H1 (cell line): ENCODE measurements at places on chromosomes 3 and 15.

- DNase-seq: no peak
Observed at GRCh38 chr3:137205394-137206045, 247.7 kb downstream of the IL20RB start.

- DNase-seq: no peak
Observed at GRCh38 chr3:42526616-42527367, 24.3 kb downstream of the VIPR1 start.

GRCh38 chr3:117818592-117818991, 1109.0 kb downstream of the TUSC7 start:
- DNase-seq: no peak

GRCh38 chr3:141127344-141128125, 76.4 kb downstream of the SPSB4 start:
- no peak for DNase-seq

- DNase-seq: no peak
Observed at GRCh38 chr3:53544357-53544756, 49.9 kb downstream of the CACNA1D start.

- DNase-seq: no peak
Observed at GRCh38 chr15:84908564-84908963, 24.1 kb downstream of the SLC28A1 start.

DNA sequence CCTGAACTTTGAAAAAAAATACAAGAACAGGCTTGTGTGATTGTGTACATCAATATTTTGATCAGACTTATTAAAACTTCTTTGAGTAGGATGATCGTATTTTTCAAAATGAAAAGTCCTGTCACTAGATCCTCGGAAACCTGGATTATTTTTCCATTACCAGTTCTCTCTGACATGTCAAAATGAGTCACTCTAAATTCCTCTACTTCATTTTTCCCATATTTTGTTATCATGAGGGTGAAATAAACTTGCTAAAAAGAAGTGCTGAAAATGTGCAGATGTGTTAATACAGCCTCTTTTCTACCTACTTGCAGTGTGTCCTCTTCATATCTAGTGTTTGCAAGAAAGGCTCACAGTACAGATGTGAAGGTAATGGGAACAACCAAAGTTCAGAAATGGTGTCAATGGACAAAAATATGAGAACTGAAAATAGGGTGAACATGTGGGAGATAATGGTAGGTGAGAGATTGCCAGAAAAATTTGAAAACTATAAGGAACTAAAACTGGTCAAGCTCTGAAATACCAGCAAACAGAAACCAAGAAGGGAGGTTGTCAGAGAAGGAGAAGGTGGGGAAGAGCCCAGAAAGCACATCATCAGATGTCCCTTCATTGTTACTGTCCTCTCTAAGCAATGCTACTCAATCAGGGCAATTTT, 108.2 kb downstream of the EOMES start:
- no peak for DNase-seq

DNA sequence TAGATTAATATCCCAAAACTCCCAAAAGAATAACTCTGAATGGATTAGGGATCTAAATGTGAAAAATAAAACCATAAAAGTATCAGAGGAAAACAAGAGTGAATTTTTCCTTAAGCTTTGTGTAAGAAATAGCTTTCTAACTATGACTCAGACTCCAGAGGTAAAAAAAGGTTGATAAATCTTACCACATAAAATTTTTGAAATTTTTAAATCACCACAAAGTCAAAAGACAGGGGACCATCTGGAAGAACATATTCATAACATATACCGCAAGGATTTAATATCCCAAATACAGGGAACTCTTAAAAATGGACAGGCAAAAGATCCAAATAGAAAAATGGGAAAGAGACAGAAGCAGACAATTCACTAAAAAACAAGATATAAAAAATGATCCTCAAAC, 145.0 kb downstream of the ARNT2 start:
- no peak for DNase-seq

GRCh38 chr3:52730681-52731080, 24.8 kb downstream of the SPCS1 start:
- no peak for DNase-seq

DNA sequence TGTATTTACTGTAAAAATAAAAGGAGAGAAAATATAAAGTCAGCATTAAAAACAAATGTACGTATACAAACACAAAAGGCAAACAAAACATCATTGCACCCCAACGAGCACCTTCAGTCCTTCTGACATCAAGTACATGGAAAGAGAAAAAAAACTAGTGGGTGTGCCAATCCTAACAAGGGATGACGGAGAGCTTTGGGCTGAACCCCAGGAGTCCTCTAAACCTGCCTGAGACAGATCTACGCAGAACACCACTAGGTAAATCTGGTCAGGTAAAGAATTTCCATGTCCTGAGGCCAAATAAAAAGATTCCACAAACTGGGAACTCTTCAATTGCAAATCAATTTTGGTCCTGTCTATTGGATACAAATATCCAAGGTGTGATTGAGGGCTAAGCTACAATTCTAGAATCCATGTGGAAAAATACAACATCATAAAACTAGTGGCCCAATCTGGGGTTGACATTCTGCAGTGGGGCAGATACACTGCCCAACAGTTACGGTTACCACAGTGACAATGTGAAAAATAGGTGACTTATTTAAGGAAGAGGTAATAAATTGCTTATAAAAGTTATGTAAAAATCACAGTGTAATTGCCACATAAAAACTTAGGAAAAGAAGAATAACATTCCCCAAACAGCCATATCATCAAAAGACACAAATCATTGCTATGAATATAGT, 14.2 kb downstream of the IFT80 start:
- no peak for DNase-seq

GRCh38 chr15:74787251-74788041, 5.6 kb downstream of the CSK start:
- no peak for DNase-seq

DNA sequence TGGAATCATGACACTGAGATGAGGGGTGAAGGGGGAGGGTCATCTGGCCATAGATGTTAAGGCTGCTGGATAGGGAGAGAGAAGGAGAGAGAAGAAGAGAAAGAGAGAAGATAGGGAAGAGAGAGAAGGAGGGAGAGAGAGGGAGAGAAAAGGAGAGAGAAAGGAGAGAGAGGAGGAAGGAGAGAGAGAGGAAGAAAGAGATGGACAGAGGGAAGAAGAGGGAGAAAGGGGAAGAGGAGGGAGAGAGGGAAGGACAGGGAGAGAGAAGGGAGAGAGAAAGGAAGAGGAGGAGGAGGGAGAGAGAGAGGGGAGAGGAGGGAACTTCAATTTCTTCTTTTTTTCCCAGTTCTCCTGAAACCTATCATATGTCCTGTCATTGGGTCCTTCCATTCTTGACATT, 15.1 kb upstream of the RBP1 start:
- DNase-seq: no peak

DNA sequence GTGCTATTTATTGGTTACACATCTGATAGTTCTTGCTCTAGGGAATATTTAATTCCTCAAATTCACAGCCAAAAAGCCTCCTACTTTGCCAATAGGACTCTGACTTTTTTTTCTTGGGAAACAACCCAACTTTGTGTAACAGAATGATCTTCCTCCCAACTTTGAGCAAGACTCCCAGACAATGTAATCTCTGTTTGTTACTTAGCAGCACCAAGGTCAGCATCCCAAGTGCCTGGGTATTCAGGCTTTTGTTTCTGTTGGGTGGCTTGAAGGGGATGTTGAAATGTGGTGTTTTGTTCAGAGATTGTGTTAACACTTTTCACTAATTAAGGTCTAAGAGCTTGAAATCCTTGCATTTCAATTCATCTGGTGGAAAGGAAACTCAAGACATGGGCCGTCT, 115.8 kb downstream of the ADAMTS9 start:
- no peak for DNase-seq

GRCh38 chr15:28887339-28888174, 1.8 kb downstream of the APBA2 start:
- DNase-seq: no peak

GRCh38 chr3:143330296-143330868, 210.8 kb downstream of the CHST2 start:
- no peak for DNase-seq

DNA sequence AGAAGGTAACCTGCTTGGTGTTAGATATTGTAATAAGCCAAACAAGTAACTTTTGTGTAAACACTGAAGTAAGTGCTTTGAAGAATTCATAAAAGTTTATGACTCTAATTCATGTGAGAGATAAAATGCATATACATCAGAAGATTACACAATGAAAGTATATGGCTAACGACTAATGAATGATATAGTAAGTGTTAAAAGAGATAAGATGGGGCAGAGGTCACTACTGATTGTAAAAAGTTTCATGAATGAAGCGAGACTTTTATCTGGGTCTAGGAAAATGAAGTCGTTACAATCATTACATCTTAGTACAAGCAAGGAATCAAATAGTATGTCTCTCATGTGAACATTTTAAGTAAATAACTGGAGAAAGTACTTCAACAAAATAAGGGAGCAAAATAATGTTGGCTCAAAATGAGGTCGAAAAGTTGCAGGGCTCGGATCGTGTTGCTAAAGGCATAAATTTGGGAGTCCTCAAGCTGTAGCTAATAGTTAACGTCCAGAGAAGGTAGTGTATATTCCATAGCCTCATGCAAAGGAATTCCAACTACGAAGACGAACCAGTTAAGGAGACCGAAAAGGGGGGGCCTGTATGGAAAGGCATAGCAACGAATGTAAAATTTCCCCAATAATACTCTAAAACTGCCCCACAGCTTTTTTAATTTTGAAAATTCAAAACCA, 984 bp upstream of the DUT start:
- DNase-seq: no peak
